ENCODE measurements at places on chromosomes 2 and 18.
A peak's percentile ranks its signal among the peaks of the same experiment; 100 is the strongest.

GRCh38 chr18:79780547-79780946, 17.2 kb upstream of the KCNG2 start:
- no peak for DNase-seq

DNA sequence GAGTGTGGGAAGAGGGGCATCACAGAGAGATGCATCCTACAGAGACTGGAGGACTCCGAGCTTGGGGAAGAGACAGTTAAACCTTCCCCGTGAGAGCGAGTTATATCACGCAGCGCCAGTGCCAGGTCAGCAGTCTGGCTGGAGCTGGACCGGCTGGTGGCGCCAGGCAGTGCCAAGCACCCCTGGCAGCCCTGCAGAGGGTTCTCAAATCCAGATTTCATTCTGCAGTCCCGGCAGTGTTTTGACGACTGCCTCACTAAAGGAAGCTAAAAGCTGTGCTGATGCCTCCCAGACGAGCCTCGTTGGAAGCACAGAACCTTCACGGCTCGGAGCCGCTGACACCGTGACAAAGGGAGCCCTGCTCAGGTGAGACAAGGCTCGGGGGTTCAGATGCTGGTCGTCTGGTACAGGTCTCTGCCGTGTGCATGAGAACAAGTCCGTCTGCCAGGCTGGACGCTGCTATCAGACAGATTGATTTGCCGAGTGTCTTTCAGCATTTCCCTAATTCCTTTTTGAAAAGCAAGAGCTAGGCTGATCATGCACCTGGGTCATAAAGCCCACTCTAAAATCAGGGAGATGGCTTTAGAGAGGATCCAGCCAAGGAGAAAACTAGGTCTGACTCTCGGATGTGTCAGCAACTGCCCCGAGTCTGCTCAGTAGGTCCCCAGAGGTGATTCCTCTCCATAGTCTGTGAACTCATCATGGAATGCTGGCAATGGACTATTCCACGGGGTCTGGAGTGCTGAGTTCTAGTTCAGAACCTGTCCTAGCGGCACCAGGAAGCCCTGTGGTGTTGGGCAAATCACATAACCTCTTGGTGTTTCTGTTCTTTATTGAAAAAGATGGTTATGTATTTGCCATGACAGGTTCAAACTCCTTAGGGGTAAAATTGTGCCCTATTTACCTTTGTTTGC, 240.6 kb downstream of the SOX11 start:
- DNase-seq: no peak

GRCh38 chr2:182867426-182868053, 1.1 kb upstream of the FRZB start:
- DNase-seq: no peak

DNA sequence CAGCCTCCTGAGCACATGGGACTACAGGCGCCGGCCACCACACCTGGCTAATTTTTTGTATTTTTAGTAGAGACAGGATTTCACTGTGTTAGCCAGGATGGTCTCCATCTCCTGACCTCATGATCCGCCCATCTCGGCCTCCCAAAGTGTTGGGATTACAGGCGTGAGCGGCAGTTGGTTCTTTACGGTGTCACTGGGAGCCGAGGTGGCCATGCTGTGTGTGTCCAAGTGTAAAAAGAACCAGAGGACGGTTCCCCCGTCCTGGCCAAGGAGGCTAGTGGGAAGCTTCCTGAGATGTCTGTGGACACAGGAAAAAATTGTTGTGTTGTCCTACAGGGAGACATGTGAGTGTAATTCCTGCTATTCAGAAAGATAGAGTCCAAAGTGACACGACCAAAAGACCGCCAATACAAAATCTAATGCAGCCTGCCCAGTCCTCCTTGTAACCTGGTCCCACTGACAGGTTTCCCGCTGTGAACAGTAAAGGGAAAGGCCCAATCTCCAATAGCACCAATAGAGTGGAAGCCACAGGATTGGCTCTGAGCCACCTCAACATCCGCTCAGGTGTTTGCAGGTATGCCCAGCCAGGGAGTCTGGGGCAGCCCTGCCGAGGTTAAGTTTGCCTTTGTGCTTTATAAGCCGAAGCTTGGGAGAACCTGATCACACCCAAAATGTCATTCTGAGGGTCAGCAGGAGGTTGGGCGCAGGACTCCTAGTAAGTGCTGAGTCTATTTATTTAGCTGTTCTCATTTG, 40.6 kb downstream of the NCK2 start:
- no peak for DNase-seq

DNA sequence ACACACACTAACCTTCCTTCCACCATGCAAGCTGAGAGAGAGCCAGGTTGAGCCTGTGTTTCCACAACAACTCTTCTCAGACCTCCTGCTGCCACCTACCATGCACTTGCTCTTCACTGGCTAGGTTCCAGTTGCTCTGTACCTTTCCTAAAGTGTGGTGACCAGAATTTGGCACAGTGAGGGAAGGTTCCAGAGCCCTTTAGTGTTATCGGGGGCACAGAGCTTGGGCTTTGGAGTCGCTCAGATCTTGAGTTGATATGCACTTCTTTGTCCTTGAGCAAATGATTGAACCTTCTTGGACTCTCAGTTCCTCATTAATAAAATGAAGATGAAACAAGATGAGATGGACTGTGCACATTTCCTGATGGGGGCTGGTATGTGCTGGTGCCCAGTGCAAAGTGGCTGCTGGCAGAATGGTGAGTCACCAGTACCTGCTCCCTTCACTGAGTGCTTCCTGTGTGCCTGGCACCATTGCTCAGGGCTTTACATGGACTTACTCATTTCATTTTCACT, 47.1 kb downstream of the NEDD4L start:
- DNase-seq: no peak

- DNase-seq: no peak
Observed at GRCh38 chr2:129777146-129777545, 202.3 kb upstream of the RAB6C start.

- DNase-seq: peak; percentile 15
Observed at GRCh38 chr18:58135701-58136331, 91.8 kb downstream of the NEDD4L start.

DNA sequence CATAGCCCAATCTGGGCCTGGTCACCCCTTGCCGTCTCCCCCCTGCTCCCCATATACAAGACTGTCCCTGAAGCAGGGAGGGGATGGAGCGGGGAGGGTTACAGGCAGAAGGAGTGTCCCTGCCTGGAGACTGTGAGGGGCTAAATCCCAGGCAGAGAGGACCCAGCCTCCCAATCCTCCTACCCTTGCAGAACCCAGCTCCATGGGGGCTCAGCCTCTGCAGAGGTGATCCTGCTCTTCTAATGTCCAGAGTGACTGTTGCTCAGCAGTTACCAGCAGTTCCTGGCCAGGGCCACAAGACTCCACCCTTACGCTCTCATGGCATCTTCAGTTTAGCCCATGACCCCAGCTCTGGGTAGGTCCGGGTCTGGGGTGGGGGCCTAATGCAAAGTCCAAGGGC, 58.1 kb downstream of the COA5 start:
- DNase-seq: no peak

DNA sequence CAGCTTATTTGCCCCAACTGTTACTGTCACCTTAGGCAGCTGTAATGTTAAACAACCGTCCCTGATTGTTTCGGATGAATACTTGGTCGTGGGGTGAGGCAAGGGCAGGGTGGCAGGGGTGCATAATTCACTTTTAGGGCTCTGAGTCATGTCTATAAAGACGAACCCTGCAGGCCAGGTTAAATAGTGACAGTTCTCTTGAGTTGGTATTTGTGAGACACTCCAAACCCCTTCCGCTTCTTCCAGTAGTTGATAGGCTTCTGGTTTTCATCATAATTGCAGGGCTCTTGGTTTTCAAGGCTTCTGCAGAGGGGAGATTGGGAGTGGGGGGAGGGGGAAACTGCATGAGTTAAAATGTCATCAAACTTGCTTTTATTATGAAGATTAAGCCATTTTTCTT, 97.2 kb upstream of the TSPYL6 start:
- DNase-seq: no peak

- no peak for DNase-seq
Observed at GRCh38 chr2:38095079-38095995, 19.4 kb upstream of the CYP1B1 start.

DNA sequence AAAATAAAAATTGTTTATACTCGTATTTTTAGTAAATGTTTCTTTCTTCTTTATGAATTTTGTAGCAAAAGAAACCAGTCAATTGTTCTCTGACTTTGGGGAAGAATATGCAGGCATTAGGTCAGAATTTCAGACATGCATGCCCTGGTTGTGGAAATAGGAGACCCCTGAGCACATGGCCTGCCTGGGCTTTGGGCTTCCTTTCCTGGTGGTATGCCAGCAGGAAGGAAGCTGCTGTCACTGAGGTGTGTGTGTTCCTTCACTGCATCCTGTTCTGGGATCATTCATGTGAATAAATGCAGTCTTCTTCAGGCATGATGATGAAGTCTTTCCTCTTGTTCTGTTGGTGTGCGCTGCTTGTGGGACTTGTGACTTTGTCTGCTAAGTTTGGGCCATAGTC, 920.2 kb upstream of the VRK2 start:
- DNase-seq: no peak

GRCh38 chr2:133871545-133872209, 303.4 kb upstream of the NCKAP5 start:
- DNase-seq: no peak

- DNase-seq: no peak
Observed at GRCh38 chr2:84856787-84857186, 24.1 kb downstream of the TRABD2A start.

GRCh38 chr18:61394983-61395382, 61.8 kb downstream of the CDH20 start:
- no peak for DNase-seq

- no peak for DNase-seq
Observed at GRCh38 chr2:222290736-222291484, 7.9 kb downstream of the PAX3 start.

DNA sequence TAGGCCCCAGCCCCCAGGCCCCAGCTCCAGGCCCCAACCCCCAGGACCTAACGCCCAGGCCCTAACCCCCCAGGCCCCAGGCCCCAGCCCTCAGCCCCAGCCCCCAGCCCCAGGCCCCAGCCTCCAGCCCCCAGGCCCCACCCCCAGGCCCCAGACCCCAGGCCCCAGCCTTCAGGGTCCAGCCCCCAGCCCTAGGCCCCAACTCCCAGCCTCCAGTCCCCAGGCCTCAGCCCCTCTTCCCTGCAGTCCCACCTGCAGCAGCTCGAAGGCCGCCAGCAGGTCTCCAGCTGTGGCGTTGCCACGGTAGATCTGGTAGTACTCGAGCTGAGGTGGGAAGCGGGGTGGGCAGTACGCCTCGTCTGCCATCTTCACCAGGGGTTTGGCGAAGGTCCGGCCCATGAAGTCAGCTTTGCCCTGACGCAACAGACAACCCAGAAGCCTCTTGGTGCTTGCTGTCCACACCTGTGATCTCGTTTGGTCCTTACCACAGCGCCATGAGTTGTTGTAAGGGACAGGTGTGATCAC, 3.6 kb downstream of the OTOF start:
- DNase-seq: no peak

- no peak for DNase-seq
Observed at GRCh38 chr2:173300458-173300857, 54.2 kb upstream of the CDCA7 start.

DNA sequence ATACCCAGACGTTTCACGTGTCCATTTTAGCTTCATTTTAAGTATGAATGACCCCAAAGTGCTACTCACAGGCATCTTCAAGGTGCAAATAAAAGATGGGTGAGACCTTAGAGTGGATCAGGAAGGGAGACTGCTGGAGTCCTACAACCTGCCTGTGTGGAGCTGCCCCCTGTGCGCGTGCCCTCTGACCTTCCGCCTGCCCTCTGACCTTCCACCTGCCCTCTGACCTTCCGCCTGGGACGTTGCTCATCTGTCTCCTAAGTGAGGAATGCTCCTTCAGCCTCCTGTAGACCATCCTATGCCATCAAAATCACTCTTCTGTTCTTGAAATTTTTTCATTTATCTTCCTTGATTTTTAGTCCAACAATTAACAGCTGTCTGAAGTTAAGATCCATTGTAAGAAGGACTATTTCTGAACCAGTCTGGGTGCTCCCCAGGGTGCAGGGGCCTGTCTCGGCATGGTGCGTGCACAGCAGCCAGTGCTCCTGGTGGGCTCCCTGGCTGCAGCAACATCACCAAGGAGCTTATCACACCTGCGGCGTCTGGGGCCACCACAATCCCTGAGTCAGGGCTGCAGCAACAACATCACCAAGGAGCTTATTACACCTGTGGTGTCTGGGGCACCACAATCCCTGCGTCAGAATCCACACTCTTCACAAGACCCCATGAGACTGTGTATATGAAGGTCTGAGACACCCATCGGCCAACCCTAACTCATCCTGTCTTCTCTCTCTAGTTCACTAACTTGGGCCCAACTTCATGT, 86.0 kb downstream of the TPO start:
- no peak for DNase-seq

GRCh38 chr2:169928463-169928864, 101.2 kb downstream of the UBR3 start:
- DNase-seq: no peak

DNA sequence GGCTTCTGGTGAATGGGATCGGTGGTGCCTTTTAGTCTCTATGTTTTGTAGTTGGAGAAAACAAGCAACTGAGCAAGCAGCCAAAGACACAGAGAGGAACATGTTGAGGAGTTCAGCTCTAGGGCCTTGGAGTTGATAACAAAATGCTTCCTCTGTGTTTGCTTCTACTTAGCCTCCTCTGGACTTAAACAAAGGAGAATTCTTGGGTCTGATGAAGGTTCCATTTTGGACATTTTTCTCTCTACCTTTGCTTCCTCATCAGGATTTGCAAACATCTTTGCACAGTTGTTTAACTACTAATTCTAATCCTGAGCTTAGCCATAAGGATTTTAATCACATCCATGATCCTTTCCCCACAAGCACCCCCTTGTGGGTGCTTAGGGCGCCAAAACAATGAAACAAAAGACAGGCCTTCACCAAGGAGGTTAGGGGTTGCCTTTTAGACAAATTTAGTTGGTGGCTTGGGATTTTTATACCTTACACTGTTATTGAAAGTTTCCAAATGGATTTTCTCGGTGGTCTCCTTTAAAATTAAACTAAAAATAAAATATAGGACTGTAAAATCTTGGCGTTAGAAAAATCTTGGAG, 148.5 kb upstream of the SATB2 start:
- no peak for DNase-seq
